ENCODE measurements at places on chromosomes 11 and 22.

- DNase-seq = no peak
These were observed 50.9 kb downstream of the CDKN1C start for GRCh38 chr11:2834503-2835273.

DNA sequence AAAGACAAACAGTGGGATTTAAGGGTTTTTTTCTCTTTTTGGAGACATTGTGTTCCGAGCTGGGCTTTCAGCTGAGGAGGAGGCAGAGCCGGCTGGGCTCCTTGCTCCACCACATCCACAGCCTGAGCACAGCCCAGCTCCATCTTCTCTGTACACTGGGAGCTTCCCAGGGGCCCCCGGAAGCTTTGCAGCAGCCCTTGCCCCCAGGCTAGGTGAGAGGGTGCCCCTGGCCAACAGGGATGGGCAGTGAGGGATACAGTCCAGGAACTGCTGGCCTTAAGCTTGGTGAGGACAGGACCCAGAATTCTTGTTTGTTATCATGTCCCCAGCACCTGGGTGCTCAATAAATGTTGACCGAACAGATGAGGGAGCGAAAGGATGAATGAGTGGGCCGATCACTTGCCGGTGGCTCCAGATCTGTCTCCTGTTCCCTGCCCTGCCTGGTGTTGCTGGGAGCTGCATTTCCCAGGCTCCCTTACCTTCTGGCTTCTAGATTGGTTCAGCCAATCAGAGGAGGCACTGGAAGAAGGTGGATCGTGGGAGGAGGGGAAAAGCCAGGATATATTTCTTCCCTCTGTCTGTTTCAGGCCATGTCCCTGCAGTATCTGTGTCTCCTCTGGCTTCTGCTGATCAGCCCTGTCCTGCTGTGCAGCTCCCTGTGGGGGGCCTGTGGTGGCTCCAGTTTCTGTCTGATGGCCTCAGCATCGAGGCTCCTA is 26.5 kb upstream of the NECTIN1 start:
- no peak for DNase-seq

GRCh38 chr11:6587360-6587953 is 16.0 kb downstream of the RRP8 start:
- no peak for DNase-seq

DNA sequence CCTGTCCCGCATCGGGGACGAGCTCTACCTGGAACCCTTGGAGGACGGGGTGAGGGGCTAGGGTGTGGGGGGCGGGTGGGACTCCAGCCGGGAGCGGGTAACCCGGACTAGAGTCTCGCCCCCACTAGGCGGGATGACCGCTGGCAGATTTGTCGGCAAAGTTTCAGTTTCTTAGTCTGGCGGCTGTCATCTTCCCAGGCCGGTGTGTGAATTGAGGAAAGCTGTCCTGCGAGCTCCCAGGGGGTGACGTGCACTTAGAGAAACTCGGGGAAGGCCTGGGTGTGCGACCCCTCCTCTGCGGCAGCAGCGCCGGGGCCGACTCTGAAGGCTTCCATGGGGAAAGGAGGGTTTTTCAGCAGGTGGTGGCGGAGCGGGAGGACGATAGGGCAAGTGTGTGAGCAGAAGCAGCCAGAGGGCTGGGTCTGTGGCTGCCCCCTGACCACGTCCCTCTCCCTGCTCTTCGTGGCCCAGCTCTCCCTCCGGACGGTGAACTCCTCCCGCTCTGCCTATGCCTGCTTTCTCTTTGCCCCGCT is 463 bp downstream of the RAD9A start:
- no peak for DNase-seq

GRCh38 chr22:47056776-47057470 is 294.5 kb downstream of the TBC1D22A start:
- DNase-seq = no peak

GRCh38 chr11:88281317-88281712 is 56.2 kb downstream of the CTSC start:
- no peak for DNase-seq

DNA sequence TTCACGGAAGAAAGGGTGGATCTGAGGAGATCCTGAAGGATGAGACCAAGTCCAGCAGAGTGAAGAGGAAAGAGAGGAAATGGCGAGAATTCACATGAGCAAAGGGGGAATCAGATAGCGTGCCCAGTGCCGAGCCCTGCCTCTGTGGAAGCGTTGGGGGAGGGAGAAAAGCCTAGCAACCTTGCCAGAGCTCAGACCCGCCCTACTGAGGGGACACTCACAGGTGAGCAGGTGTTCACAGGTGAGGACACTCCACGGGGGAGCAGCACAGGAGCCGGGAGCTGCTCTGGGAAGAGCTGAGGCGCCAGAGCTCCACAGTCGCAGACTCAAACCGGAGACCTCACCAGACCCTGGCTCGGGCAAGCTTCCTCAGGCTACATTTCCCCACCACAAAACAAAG is 56.2 kb downstream of the MICAL3 start:
- DNase-seq = no peak

DNA sequence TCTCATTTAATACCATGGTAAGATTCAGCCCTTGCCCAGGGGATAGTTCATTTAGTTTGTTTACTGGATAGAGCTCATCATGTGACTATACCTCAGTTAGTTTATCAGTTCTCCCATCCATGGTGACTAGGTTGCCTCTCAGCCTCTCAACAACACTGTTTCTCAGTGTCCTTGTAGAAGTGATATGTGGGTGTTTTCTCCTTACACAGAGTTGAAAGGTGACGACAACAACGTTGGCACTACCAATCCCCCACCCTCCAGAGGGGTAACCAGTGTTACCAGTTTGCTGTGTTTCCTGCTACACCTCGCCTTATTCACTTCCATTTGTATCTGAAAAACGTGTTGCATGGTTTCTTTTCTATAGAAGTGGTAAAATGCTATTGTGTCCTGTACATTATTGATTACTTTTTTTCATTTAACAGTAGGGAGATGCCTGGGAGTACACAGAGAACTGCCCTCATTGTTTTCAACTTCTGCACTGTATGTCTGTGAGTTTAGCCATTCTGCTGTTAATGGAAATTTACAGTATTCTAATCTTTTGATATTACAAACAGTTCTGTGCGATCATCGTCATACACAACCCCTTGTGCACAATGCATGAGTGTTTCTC is 11.6 kb downstream of the NEAT1 start:
- no peak for DNase-seq

GRCh38 chr11:104995001-104995408 is 26.6 kb upstream of the CASP4 start:
- no peak for DNase-seq

DNA sequence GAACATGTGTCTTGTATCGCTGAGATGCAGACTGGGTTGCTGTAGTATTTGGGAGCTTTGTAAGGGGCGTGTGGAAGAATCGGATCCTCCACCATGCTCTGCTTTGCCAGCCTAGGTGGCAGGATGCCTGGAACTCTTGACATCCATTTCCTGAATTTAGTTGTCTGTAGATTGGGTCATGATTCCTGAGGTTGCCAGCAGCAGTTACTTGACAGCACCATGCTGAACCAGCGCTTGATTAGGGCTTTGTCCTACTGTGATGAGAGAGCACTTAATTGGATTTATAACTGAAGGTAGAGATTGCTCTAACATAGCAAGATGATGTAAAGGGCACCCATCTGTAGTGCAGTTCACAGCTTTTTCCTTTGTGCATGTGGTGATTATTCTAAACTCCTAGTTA is 75.6 kb upstream of the HORMAD2 start:
- DNase-seq = no peak

- no peak for DNase-seq
These were observed 95.7 kb downstream of the LRRC32 start for GRCh38 chr11:76574879-76575278.

DNA sequence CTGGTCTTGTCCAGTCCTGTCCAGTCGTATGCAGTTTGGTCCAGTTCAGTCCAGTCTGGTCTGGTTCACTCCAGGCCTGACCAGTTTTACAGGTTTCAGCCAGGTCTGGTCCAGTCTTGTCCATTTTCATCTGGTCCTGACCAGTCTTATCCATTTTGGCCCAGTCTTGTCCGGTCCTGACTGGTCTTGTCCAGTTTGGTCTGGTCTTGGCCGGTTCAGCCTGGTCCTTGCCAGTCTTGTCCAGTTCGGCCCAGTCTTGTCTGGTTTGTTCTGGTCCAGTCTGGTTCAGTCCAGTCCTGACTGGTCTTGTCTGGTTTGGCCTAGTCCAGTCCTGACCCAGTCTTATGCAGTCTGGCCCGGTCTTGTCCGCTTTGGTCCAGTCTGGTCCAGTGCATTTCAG is 380.2 kb downstream of the OR4C45 start:
- DNase-seq = no peak

DNA sequence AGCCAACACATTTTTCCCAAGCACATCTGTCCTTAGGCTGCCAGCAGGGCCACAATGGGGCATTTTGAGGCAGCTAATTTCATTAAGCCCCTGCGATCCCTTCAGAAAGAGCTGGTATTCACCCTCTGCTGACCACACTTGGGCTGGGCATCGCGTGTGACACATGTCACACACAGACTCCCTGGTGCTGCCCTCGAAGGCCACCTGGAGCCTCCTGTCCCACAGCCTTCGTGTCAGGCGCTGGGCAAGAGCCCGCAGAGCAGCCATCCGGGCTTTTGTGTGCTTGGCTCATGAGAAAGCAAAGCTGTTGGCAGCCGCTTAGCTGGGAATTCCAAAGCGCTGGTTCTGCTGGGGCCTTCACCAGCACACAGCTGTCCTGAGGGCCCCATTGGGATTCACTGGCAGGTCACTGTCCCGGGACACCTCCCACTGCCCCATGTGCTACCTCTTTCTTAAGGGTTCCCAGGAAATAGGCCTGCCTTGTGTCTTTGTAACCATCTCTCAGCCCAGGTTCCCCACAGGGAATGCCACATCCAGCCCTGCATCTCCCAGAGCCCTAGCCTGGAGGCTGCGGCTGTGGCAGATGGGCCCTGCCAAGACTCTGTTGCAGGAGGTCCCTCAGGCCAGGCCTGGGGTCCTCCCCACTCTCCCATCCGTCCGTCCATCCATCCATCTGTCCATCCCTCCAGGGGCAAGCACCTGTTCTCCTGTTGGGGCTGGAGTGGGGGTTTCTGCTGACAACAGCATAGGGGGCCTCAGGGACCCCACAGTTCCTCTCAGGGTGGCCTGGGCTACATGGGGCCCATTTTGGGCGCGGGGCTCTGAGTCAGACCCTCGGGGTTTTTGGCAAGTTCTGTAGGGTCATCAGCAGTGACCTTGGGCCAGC is 4.9 kb downstream of the CLDN5 start:
- no peak for DNase-seq

- DNase-seq = no peak
These were observed 8.1 kb upstream of the SRSF8 start for GRCh38 chr11:95058621-95059020.

DNA sequence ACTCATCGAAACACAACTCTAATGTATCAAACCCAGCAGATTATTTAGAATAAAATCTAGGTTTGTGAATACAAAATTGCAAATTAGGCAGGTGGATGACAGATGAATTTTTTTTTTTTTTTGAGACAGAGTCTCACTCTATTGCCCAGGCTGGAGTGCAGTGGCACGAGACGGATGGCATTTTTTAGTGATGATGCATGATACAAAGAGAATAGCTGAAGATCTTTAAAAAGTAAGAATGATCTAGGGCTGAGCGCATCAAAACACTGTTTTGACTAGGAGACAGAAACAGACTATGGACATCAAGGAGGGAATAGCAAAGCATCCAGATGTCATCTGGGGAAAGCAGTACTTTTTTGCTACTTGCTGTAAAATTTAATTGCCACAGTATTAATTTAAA is 63.8 kb downstream of the IMMP1L start:
- no peak for DNase-seq

DNA sequence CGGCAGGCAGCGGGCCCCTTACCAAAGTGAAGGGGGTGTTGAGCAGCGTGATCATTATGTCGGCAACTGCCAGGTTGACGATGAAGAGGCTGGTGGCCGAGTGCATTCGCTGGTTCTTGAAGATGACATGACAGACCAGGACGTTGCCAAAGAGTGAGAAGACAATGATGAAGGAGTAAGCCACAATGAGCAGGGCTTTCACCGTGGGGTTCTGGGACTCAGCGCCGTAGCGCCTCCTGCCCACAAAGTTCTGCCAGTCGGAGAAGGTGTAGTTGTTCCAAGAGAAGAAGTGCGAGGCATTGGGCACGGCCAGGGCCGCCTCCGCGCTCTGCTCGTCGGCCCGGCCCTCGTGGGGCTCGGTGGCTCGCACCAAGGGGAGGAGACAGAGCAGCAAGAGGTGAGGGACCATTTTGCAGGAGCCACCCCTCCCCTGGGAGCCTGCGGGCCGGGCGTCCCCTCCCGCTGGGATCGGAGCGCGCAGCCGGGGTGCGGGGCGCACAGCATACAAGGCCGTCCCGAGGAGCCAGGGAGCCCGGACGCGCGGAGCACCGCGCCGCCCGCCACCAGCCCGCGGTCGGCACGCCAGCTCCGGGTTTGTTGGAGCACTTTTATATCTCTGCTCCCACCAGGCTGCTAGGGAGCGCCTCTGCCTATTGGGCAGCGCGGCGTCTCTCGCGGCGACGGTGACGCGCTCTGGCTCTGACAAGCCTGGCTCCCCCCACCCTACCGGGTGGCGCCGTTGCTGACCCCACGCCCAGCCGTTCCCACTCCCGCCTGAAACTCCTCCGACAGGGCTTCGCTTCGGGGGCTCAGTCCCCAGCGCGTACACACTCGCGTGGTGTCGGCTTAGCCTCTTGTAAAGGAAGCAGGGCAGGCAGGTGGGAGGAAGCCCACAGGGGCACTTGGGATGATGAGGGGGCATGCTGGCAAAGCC is at the start of gene GPR83:
Gene GPR83, minus strand, starts transcription at position 581 of the 934 bp plus-strand sequence. Its CDS starts 172 bp downstream, at position 409.
- no peak for DNase-seq

DNA sequence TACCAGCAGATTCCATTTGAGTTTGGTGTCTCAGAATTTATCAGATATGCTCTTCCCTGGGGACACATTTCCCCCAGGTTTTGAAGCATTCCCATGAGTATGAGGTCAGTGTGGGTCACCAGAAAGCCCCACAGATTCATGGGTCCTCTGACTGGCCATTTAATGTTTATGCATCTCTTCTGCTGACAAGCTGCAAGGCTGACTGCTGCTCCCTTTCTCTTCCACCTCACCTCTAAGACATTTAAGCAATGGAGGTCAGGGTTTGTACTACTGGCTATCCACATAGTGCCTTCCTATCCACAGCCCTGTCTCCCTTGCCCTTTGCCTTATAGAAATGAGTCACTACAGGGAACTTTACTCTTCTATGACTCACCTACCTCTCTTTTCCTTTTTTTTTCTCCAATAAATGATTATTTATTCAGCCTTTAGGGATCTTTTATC is 106.0 kb upstream of the TIMP3 start:
- DNase-seq = no peak

GRCh38 chr11:100080821-100081220 is 606.3 kb upstream of the ARHGAP42 start:
- DNase-seq = no peak

DNA sequence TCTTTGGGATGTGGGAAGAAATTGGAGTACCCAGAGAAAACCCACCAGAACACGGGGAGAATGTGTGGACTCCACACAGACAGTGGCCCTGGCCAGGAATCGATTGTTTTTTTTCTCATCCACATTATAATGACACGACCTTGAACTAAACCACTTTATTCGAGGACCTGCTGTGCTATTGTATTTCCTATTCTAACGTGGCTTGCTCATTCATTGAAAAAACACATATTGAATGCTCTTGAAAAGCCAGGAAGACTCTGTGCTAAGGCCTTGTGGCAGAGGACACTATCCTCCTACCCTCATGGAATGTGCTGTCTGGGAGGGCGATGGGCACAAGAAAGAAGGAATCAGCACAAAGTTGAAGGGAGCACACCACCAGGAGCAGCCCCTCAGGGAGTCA is 9.1 kb upstream of the SREBF2 start:
- DNase-seq = no peak

Data from T follicular helper cell (primary cell).